ENCODE measurements at places on chromosomes 1 and 21.

- no peak for DNase-seq
Observed at GRCh38 chr21:42596657-42597056, 56.8 kb upstream of the PDE9A start.

- no peak for DNase-seq
Observed at GRCh38 chr1:71861022-71861421, 421.3 kb downstream of the NEGR1 start.

DNA sequence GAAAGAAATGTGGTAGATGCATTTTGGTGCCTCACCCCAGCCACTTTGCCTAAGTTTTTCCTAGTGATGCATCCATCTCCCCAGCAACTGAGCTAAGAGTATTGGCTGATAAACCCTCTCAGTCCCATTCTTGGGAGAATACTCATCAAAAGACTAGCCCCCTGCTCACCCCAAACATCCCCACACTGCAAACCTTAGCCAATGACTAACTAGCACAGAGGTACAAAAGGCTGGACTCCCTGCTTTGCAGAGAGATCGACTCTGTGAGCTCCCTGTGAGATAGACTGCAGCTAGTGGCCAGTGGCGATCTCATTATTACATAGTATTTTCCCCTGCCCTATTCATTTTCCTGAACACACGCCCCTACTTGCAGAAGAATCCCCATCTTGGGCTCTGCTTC lies 155.3 kb downstream of the HHIPL2 start:
- no peak for DNase-seq

GRCh38 chr1:207901041-207901653 lies 9.8 kb downstream of the CD34 start:
- DNase-seq = no peak

- DNase-seq = no peak
Observed at GRCh38 chr1:156546267-156546666, 26.1 kb downstream of the IQGAP3 start.

DNA sequence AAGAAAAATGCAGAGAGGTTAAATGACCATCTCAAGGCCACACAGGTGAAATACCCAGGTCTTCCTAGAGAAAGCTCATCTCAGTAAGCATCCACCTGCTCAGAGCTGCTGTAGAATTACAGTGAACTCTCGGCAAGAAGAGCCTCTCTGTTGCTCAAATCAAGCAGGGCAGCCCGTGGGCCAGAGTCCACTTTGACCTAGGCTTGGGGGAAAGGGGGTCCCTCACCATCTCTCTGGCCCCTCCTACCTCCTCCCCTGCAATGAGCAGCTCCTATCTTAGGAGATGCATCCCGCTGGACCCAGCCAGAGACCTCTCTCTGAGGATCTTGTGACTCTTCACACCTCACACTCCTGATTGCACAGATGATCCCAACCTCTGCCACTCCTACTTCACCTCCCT lies 364.7 kb downstream of the PTPRU start:
- DNase-seq = no peak

DNA sequence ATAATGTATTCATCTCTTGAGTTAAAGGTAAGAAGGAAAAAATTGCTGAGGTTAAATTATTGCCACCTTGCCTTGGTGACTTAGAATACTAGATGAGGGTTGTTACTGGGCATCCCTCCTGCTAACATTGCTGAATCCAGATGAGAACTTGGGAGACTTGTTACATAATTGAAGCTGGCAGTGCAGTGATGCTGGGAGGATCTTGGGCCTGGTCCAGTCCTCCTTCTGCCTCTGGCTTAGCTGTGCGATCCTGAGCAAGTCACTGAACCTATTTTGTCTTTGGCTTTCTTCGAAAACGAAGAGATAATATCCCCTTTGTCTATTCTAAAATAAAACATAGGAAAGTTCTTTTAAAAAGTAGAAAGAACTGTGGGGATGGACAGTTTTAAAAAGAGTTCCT lies 244.9 kb upstream of the NRIP1 start:
- no peak for DNase-seq

GRCh38 chr1:21724570-21724969 lies 55.4 kb upstream of the RAP1GAP start:
- DNase-seq = no peak

DNA sequence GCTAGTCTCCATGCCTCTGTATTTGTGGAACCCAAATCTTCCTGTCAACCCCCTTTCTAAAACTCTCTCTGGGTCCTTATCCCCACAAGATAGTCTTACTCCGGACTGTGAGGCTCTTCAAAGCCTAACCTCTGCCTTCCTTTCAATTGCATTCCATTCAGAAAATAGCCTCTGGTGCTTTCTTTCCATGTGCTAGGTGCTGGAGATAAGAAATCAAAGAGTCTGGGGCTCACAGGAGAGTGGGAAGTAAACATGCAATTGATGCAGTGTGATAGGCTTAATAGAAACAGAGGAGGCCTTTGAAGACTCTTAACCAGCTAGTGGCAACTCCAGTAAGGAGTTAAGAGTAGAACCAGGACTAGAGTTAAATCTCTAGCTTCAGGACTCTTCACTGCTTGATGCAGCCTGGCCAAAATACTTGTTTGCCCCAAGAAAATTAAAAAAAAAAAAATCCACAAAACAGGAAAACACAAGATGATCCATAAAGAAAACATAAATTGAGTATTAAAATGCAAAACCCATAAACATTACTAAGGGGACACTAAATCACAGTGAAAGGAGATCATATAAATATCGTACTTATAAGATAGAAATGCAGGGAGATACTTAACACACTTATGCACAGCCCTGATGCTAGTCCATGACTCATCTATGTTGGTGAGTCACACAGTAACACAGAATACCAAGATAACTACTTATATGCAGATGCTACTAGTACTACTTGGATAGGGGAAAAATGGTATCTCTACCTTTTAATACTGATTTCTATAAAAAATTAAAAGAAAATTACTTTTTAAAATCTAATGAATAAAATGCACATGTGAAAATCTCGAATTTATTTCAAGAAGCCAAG lies 341.5 kb downstream of the KCNH1 start:
- no peak for DNase-seq

DNA sequence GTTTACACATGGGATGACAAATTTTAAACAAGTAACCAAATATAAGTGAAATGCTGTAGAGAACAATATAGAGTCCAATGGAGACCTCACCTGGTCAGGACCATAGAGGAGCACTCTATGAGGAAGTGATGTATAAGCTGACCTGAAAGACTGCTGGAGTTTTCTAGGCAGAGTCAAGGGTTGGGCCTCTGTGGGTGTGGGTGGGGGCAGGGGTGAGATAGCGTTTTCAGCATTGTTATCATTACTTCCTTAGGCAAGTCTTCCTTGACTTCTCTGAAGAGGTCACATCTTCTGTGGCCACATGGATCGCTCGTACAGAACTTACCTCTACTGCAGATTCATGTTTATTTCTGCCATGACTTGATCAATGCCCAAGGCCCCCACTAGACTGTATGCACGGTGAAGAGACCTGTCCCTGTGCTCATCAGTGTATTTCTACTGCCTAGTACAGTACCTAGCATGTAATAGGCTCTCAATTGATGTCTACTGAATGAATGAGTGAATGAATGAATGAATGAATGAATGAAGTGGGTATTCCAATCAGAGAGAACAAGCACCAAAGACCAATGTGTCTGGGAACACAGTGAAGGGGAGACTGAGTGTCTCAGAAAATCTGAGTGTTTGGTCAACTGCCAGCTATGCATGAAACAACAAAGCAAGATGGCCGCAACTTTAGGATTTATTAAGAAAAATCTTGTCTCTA lies 116.5 kb downstream of the RNF220 start:
- no peak for DNase-seq

GRCh38 chr1:248622570-248623001 lies 12.3 kb downstream of the OR2T11 start:
- no peak for DNase-seq

GRCh38 chr21:46610018-46610701 lies 5.3 kb upstream of the S100B start:
- DNase-seq = no peak

DNA sequence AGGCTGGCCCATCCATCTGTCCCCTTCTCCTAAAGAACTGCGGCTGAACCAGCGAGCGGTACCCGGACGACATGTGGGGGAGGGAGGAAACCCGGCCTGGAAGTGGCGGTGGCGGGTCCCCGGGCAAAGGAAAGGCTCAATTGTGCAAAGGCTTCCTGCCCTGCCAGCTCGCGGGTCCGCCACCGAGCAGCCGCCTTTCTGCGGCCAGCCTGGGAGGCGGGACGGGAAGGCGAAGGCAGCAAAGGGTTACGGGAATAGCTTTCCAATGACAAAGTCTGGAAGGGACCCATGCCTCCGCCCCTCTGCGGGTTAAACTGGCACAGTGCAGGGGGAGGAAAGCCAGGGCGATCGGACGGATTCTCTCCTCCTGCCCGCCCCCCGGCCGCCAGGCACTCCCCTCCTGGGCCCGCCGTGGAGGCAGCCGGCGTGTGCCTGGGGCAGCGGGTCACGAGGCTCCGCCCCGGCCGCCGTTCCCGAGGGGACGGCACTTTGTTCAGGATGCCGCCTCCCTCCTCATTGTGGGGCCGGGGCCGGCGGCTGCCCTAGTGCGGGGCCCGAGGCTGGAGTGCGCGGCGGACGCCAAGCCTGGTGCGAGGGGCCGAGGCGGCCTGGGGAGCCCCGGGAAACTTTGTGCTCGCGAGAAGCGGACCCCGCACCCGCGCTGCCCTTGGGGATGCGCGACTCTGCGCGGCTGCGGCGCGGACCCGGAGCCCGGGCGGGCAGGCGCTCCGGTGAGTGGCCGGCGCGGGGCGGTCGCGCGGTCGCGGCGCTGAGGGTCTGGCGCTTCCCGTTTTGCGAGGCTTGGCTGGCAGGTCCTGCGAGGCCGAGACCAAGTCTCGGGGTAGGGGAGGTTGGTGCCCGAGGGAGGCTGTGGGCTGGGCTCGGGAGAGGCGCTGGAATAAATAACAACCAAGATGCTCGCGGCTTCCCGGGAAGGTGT lies at the start of gene NAV1:
TSS of gene NAV1 (plus strand) at position 516 of the 940 bp plus-strand sequence. CDS start 83,758 bp downstream, outside the sequence.
- DNase-seq = no peak

GRCh38 chr1:81551946-81552345 lies 248.8 kb upstream of the ADGRL2 start:
- DNase-seq = no peak

DNA sequence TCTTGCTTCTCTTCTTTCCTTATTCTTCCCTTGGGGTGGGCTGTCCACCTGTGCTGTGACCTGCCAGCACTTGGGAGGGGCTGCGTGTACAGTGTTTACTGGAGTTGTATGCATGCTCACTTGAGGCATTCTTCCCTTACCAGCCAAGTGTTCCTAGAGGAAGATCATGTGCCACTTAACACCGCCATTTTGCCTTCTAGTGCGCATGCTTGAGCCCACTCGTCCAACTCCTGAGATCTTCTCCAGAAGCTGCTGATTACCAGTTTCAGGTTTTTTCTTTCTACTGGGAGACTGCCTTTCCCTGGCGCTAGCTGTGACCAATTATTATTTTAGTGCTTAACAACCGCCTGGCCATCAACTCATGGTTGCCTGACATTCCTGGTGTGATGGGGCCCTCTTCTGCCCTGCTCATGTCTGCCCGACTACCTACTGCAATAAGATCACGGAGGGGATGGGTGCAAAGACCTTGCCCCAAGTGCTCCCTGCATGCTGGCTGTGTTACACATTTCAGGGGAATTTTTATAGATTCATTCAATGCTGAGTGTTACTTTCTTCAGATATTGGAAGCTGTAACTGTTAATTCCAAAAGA lies 74.2 kb upstream of the B3GALT5 start:
- no peak for DNase-seq

- no peak for DNase-seq
Observed at GRCh38 chr21:40436261-40436660, 410.7 kb downstream of the DSCAM start.

GRCh38 chr1:5975133-5975880 lies 16.9 kb downstream of the NPHP4 start:
- DNase-seq = no peak

DNA sequence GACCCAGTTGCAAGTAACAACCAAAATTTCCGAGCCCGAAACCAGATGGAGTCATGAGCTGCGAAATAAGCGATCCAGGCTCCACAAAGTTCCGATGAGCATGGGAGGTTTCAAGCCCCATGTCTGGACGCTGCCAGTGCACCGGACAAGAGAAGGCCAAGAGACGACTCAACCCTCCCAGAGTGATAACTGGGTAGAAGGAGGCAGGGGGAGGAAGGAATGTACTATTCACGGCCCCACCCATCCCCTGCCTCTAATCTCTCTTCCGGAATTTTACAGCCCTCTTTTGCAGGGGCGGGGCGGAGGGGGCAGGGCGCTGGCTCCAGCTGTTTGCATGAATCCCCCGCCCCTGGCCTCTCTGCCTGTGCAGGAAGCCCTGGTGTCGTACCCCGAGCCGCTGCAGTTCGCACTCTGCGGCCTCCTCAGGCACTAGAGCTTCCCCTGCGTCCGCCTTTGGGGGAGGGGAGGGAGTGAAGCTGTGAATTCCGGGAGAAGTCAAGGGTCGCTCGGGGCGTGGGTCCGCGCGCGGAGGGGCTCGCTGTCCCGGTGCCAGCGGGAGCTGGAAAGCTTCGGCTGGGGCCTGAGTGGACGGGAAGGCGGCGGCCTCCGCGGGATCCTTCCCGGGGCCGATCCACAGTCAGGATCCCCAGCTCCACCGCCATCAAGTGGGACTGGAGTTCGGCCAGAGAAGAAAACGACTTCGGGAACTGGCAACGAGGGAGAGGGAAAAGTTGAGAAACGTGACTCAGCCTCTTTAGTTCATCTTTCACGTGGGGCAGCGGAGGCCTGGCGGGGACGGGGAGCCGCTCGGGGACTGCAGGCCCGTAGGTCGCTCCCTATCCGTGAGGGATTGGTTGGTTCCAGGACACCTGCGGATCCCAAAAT lies 6.3 kb upstream of the PTP4A2 start:
- no peak for DNase-seq

GRCh38 chr1:116510361-116510760 lies 60.5 kb downstream of the CD58 start:
- no peak for DNase-seq

GRCh38 chr21:42338729-42339715 lies 11.8 kb downstream of the TFF2 start:
- DNase-seq = no peak

DNA sequence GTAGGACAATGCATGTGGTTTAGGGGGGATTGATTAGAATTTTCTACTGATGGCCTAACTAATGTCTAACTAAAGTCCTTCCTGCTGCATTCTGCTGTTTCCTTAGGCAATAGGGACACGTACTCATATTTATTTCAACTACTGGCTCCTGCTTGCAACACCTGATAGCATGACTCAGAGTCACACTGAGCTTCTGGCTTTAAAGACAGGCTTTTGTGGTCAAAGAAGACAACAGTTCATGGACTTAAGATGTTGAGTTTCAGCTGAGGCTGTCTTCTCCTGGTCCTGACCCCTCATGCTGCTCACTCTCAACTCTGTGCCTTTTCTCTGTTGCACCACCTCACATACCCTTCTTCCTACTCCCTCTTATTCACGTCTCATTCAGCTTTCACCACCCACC lies 29.1 kb upstream of the TRABD2B start:
- no peak for DNase-seq

DNA sequence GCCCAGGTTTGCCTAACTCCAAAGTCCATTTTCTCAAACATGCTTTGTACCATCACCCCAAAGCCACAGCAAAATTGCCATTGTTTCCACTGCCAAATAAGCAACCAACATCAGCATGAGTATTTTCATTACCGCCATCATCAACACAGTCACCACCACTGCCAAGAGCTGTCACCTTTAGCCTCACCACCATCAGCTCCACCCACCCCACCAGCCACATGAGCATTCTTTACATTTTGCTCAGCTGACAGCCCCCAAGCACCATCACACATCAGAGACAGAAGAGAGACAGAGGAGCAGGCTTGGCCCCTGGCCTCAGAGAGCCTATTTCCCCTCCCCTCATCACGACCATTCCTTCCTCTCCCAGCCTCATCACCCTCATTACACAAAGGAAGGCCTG lies 42.7 kb downstream of the TAS1R2 start:
- DNase-seq = no peak
